Cortex of kidney (tissue), 1 donor: ENCODE measurements at places on chromosomes 5 and 9.
A peak's percentile ranks its signal among the peaks of the same experiment; 100 is the strongest.

- no peak for DNase-seq
Observed at GRCh38 chr9:18068900-18069299, 405.1 kb upstream of the ADAMTSL1 start.

DNA sequence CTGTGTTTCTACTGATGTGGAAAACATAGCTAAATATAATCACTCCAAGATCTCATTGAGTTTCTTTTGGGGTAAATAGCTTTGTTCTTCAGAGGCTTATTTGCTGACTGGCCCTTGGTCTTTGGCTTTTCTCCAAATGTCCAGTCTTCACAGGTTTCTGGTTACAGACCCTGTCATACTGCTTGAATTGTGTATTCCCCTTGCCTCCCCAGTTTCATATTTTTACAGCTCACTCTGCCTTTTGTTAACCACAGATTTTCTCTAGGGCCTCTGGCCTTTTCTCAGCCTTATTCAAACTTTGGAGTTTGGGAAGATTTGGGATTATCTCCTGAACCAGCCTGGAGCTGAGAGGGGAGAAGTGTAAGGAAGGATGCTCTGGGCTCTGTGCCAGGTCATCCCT is 23.9 kb downstream of the ISOC1 start:
- no peak for DNase-seq

GRCh38 chr5:176670449-176670848 is 23.2 kb downstream of the TSPAN17 start:
- DNase-seq, result no peak

GRCh38 chr5:77491783-77492652 is at the start of gene WDR41:
Gene WDR41 (minus strand): TSS chr5:77492316. CDS start chr5:77492220, 96 bp downstream.
- DNase-seq, result peak; percentile 73

DNA sequence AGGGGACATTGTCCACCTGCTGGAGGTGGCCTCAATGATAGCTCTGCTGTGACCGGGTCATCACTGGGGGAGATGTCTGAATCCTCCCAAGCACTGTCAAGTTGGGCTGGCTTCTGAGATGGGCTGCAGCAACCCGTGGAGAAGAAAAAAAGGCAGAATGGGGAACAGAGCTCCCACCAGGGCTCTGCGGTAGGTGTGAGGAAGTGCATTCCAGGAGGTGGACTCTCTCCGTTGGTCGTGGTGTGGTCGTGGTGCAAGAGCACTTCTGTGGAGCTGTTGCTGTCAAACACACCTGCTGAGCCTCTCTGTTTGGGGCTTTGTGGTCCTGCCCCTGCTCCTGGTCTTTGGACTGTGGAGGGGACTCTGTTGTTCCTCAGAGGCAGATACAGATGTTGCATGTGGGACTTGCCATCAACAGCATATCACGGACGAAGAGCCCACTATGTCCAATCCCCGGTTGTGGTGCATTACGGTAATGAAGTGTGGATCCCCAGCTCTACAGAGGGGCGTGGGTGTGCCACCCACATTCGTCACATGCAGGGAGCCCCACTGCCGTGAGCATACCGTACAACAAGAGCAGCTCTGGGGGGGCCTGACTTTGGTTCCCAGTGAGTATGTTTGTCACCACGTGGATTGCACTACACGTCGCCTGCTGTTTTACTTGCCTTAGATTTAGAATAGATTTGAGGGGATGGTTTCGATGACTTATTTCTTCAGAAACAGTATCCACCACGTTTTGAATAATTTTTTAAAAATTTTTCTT is 36.0 kb upstream of the PITX1 start:
- DNase-seq, result no peak

DNA sequence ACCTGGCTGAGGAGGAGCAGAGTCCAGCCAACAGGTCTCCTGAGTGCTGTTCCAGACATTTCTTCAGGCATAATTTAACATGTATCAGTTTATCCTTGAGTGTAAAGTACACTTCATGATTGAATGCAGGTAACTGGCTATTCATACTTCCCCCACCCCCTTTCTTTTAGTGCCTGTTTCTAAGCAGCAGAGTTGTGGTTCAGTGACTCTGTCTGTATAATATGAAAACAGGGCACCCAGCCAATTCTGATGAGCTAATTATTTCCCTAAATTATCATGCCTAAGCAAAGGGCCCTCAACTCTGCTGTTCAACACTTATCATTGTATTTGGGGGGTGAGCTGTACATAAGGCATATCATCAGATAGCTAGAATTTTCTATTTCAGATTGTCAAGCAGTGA is 51.9 kb upstream of the ZSWIM6 start:
- DNase-seq, result no peak

DNA sequence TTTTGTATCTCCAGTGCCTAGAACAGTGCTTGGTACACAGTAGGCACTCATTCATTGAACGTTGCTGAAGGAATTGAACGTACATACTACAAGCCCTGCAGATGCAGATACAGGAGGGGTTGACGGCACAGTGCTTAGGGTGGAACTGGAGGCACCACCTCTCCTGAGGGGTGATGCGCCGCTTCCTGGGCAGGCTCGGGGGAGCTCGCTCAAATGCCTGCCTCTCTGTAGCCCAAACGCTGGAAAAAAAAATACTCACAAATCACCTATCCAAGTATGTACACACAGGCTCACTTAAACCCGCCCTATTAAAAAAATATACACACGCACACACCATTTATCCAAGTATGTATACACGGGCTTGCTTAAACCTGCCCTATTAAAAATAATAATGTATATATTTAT is 536 bp upstream of the COMMD10 start:
- no peak for DNase-seq

DNA sequence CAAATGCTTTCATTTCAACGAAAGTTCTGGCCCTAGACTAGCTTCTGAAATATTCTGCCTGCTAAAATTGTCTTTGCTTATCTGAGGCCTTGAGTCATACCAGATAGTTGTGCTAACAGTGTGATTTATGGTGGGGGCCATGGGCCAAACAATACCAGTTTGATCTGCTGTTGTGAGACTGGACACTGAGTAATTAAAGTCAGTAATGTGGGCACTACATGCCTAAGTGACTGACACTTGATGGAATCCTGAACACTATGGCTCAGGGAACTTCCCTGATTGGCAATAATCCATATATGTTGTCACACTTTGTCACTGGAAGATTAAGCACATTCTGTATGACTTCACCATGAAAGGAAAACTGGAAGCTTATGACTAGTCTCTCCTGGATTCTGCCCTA is 127.6 kb upstream of the CYLC2 start:
- no peak for DNase-seq

- DNase-seq, result no peak
Observed at GRCh38 chr5:97600486-97600885, 417.4 kb upstream of the RIOK2 start.

DNA sequence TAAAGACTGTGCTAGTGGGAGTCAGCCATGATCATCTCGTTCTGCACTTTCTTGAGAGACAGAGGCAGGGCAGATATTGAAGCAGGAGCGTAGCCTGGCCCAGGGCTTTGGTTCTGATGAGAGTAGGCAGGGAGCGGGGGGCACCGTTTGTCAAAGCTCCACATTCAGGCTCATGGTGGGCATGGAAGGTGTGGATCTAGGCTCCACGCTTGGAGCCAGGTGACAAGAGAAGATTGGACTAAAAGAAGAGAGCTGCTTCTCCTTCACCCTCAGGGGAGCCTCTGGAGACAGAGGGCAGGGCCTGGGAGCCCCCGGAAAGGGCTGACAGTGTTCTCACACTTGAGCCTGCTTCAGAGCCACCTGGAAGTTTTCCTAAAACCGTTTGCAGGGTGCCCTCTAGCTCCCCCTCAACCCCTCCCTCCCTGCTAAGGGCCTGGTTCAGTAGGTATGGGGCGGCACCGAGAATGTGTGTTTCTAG is 24.7 kb upstream of the FCN2 start:
- no peak for DNase-seq
